ENCODE measurements at places on chromosomes 16 and 17.
A peak's percentile ranks its signal among the peaks of the same experiment; 100 is the strongest.

DNA sequence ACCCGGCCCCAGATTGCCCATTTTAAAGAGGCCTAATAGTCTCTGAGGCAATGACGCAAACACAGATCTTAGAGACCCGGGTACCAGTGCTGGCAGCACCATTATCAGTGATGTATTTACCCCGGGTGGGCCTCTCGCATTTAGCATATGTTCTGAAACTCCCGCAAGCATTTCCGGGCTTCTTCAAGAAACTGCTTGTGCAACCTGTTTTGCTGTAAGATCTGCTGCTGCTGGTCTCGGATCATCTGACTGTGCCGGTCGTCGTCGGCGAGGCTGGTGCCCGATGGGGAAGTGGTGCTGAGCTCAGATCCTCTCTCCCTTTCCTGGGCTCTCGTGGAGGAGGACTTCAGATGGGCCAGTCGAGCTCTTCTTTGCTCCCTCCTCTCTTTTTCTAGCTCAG lies 12.5 kb downstream of the CEP295NL start:
- no peak for DNase-seq

DNA sequence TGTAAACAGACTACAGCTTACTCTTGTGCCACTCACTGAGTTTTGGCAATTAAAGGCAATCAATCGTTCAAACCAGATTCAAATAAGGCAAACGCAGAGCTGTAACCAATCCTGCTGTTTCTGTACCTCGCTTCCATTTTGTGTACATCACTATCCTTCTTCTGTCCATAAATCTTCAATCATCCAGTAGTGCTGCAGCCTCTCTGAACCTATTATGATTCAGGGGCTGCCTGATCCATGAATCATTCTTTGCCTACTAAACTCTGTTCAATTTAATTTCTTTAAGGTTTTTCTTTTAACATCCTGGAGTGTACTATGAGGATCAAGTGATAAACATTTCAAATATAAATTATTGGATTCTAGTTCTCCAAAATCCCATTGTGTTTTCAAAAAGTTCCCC lies 93.9 kb downstream of the CEP112 start:
- no peak for DNase-seq

DNA sequence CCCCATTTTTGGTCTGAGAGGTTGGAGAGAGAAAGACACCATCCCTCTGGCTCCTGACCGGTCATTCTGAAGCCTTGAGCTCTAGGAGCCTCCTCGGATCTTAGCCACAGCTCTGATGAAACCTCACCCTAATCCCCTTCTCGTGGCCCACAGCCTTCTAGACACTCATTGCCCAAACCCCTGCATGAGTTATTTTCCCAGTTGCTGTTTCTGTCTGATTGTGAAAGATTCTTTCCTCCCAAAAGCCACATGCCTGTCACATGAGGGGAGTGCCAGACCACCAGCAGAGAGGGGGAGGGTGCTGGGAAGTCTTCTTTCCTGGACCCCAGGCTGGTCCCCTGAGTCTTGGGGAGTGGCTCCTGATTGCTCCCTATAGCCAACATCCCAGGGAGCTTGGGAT lies 17.6 kb upstream of the ABR start:
- no peak for DNase-seq

GRCh38 chr16:89338863-89339262 lies 121.4 kb downstream of the ZNF778 start:
- DNase-seq, result no peak

GRCh38 chr17:82858376-82859126 lies 18.7 kb upstream of the ZNF750 start:
- no peak for DNase-seq

- DNase-seq, result no peak
Measured at GRCh38 chr16:30546115-30546514, 11.5 kb upstream of the ZNF747 start.

- no peak for DNase-seq
Measured at GRCh38 chr16:27679899-27680298, 130.0 kb downstream of the KATNIP start.

DNA sequence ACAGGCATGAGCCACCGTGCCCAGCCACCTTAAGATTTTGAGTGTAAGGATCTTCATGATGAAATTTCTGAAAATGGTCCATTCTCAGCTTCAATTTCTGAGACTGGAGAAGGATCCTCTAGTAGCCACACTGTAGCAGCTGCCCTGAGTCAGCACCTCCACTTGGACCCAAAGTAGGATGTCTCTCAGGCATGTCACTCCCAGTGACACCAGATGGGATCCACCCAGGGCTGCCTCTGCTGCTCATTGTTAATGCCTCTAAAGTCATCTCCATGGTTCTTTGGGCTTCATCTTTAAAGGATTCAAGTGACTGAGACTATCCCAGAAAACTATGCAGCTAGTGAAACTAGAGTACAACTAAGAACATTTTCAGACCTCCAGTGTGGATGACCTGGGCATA lies 7.9 kb downstream of the PLD6 start:
- DNase-seq, result no peak

- no peak for DNase-seq
Measured at GRCh38 chr17:219696-220095, 38.2 kb upstream of the DOC2B start.

DNA sequence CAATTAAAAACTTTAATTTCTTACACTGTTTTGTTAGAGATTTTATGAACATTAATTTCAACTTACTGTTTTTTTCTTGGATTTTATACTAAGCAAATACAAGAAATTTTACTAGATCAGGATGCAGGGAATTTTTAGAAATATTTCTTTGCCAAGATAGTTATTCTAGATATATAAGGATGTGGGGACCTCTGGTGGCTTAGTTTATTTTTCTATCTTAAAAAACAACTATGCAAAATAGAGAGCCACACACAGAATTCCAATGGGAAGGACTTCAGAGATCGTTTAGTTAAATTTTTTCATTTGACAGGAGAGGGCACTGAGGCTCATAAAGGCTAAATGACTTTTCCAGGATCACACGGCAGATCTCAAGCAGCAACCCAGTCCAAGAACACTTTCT lies 23.0 kb upstream of the CAPNS2 start:
- DNase-seq, result no peak

- DNase-seq, result no peak
Measured at GRCh38 chr16:751152-752006, 9.2 kb upstream of the MSLN start.

DNA sequence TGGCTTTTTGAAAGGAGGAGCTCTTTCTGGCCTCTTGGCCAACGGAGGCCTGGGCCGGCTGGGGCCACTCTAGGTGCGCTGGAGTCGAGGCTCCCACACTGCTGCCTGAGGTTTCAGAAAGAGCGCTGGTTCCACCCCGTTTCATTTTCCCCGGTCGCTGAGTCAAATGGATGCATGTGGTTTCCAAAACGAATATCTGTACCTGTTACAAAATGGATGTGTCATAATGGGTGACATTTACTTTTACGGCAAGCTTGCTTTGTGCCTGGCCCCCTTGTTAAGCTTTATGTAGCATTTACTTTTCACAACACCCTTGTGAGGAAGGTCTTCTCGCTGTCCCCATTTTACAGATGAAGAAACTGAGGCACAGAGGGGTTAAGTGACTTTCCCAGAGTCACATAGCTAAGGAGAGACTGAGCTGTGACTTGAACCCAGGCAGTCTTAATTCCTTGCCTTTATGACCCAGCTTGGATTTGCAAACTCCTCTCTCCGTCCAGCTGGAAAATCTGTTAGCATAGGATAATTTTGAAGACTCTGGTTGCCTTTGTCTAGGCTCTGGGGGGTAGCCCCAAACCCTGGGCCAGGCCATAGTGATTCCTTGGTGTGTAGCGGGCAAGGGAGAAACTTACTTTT lies 10.6 kb downstream of the KSR1 start:
- no peak for DNase-seq

DNA sequence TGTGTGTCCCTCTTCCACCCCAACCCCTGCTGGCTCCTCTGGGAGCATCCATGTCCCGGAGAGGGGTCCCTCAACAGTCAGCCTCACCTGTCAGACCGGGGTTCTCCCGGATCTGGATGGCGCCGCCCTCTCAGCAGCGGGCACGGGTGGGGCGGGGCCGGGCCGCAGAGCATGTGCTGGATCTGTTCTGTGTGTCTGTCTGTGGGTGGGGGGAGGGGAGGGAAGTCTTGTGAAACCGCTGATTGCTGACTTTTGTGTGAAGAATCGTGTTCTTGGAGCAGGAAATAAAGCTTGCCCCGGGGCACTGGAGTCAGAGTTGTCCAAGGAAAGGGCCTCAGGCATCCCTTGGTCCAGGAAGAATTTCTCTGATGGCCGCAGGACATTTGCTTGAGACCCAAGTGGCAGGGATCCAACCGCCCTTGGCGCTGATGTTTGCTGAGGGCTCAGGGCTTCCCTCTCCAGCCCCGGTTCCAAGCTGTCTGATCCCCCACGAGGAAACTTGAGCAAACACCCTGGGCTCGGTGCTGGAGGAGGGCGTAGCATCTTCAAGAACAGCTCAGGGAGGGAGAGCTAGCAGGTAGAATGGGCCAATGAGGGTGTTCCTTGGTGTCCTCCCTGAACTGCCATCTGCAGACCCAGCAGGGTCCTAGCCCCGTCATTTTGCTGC lies 4.5 kb downstream of the NXPH3 start:
- DNase-seq, result no peak

GRCh38 chr16:4607841-4608703 lies 6.6 kb downstream of the UBALD1 start:
- no peak for DNase-seq

GRCh38 chr16:58661199-58661830 lies 23.3 kb downstream of the SLC38A7 start:
- DNase-seq, result peak; percentile 66

DNA sequence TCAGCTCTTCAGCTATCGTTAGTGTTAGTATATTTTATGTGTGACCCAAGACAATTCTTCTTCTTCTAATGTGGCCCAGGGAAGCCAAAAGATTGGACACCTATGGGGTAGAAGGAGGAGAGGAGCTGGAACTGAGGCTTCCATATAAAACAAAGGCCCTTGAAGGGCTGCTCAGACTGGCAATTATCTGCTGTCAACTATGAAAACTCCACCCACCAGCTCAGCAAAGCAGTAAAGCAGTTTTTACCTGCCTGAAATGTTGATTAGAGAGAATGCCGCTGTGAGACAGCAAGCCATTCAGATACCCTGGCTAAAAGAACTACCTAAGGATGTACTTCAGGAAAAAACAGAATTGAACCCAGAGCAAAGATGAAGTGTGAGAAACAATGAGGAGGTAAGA lies 45.9 kb upstream of the GNAO1 start:
- no peak for DNase-seq

GRCh38 chr16:90072442-90073105 lies 4.6 kb downstream of the PRDM7 start:
- DNase-seq, result no peak

DNA sequence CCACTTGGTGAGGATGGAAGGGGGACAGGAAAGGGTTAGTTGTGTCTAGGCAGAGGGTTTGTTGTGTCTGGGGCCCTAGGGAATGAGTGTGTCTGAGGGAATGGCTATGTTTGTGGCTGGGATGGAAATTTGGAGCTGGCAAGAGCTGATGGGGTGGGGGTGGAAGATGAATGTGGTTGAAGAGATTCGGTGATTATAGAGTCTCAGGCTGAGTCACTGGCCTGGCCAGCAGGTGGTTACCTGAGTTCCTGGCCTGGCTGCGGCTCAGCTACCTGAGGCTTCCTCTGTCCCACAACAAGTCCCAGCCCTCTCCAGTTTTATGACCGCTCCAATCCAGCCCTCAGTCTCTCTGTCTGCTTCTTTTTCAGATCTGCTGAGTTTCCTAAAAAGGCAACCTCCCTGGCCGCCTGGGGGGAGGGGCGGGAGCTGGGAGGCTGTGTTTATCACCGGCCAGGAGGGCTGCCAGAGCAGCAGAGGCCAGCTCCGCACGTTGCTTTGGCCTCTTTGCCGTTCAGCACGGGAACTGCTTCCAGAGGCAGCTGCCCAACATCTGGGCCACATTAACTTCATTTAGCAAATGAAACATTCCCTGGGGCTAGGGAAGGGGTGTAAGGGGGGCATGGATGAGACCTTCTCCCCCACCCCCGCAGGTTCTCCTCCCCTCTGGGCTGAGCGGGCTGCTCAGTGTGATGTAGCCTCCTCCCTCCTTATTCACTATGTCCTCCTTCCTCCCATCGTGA lies 21.8 kb downstream of the ITGB3 start:
- DNase-seq, result peak; percentile 83

- no peak for DNase-seq
Measured at GRCh38 chr16:59596693-59597092, 862.6 kb upstream of the GOT2 start.

DNA sequence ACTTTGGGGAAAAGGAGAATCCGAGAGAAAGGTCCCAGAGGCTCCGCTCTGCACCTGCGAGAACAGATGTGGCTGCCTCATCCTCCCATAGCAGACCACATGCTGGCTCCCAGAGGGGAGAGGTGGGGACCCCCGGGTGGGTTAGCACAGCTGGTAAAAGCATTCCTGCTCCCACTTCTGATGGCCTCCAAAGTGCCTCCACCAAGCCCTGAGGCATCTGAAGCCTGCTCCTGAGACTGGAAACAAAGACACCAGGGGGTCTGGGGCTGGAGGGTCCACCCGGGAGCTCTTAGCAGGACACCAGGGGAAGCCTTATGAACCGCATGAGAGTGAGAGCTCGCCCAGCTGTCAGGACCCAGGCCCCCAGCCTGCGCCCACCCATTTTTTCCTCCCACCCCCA lies 46.4 kb downstream of the ZNF423 start:
- no peak for DNase-seq

DNA sequence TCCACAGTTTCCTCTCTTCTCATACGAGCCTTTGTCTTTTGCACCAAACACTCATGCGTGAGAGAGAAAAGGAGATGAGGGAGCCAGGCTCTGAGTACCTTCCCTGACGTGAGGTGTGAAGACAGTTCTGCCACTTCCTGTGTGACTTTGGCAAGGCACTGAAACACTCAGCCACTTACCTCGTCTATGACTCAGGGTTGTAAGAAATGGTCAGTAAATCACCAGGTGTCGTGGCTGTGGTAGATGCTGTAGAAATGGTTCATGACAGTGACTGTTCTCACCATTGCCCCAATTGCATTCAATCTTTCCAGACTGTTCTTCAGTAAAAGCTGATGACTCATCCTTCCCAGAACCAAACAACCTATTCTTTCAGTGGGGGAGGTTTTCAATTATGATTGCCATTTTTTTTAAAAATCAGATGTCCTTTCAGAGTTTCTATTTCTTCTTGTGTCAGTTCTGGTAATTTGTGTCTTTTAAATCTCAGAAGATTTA lies 49.2 kb upstream of the CBFA2T3 start:
- DNase-seq, result no peak

GRCh38 chr17:13825526-13826040 lies 223.9 kb upstream of the HS3ST3A1 start:
- no peak for DNase-seq

DNA sequence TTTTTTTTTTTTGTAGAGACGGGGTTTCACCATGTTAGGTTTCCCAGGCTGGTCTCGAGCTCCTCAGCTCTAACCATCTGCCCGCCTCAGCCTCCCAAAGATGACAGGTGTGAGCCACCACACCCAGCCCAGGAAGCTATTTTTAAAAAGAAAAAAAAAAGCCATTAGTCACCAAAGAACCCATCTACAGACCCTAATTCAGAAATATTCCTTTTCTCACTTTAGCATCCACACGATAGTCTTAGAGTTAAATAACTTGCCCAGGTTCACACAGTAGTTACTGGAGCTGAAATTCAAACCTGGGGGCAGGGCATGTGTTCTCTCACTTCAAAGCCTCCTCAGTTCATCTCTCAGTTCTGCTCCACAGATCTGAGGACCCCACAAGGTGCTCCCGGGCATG lies 70.3 kb upstream of the NOL11 start:
- no peak for DNase-seq

GRCh38 chr17:56812901-56813388 lies 20.8 kb downstream of the C17orf67 start:
- no peak for DNase-seq
